ENCODE measurements at places on chromosomes 4 and X. TPM values are rescaled to one million over a fixed set of nuclear protein-coding genes. Genes with fewer than 3 reads are reported as not detected.

- no peak for ATAC-seq
These were observed 106.2 kb downstream of the CCNG2 start for GRCh38 chr4:77263247-77263646.

- ATAC-seq = peak; percentile 94
These were observed 222.5 kb downstream of the MGST2 start for GRCh38 chr4:139887962-139888735.

DNA sequence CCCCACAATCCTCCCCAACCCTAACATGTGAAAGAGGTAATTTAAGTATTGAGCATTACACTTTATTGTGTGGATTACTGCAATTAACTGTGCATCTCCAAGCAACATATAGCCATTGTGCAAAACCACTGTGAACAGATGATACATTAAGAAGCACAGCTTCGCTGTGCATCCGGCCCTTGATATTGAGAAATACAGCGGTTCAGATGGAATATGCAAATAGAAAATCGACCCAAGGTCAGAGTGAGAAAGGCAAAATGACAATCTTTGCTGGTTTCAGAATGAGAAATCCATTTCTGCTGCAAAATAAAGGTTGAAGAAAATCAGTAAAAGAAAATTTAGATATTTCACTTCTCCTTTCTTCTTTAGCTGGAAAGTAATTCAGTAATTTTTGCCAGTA, 805.9 kb upstream of the GRID2 start:
- no peak for ATAC-seq

PDCL2 gene
- 0.28 TPM for total RNA-seq

Data from esophagus mucosa (tissue), 1 donor.